ENCODE measurements at places on chromosomes 7 and 10.

GRCh38 chr10:124677749-124678556, 66.2 kb downstream of the FAM53B start:
- DNase-seq = no peak

- DNase-seq = no peak
These were observed 20.2 kb upstream of the ASL start for GRCh38 chr7:66055321-66055956.

- no peak for DNase-seq
These were observed 281.1 kb downstream of the CCDC3 start for GRCh38 chr10:12720217-12720981.

DNA sequence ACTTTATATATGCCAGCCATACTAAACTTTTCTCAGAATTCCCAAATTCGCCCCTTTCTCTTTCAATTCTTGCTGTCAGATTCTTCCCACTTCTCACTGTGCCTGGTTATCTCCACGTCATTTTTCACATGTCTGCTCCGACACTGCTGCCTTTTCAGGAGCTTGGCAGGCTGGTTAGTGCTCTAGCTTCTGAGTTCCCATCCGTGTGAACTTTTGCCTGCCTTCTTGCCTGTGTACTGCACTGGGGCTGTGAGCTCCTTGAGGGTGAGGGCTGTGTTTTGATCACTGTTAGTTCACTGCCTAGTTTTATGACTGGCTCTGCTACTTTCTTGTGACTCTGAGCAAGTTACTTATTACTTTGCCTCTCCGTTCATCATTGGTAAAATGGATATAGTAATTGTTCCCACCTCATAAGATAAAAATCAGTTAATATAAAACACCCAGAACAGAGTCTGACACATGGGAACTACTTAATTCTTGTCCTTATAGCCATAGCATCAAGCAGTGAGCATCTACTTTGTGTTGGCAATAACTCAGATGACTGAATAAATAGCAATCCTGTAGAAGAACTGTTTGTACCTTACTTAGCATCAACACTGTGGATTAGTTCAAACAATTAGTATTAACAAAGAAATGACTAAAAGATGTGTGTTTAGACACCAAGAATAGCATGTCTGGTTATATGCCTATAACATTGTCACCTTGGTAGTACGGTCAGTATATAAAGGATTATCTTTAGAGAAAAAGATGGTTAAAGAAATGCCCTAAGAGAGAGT, 5.5 kb downstream of the GSTO1 start:
- DNase-seq = no peak

DNA sequence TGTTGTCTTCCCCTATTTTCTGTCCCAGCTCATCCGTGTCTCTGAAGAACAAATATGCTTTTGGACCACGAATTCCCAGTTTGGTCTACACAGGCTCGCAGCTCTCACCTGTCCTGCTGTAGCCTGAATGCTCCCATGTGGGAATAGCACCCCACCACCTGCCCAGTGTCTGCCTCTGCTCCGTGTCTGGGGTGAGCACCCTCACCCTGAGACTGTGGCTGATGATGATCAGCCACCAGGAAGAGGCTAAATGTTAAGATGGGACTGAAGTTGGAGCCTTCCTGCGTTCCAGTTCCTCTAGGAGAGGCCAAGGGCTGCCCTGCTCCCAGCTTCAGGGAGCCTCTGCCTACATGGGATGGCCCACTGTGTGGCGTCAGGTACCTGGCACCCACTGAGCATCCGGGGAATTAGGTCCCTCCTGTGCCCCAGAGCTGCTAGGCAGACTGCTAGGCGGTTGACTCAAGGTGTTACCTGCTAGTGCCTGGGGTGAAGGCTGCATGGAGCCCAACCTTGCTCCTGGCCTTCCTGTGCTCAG, 3.7 kb downstream of the PGAM2 start:
- no peak for DNase-seq

Data from spinal cord (tissue), 10 donors.